ENCODE measurements at places on chromosomes 12 and 14.

GRCh38 chr14:96357216-96357615 is 5.9 kb downstream of the ATG2B start:
- DNase-seq: no peak

DNA sequence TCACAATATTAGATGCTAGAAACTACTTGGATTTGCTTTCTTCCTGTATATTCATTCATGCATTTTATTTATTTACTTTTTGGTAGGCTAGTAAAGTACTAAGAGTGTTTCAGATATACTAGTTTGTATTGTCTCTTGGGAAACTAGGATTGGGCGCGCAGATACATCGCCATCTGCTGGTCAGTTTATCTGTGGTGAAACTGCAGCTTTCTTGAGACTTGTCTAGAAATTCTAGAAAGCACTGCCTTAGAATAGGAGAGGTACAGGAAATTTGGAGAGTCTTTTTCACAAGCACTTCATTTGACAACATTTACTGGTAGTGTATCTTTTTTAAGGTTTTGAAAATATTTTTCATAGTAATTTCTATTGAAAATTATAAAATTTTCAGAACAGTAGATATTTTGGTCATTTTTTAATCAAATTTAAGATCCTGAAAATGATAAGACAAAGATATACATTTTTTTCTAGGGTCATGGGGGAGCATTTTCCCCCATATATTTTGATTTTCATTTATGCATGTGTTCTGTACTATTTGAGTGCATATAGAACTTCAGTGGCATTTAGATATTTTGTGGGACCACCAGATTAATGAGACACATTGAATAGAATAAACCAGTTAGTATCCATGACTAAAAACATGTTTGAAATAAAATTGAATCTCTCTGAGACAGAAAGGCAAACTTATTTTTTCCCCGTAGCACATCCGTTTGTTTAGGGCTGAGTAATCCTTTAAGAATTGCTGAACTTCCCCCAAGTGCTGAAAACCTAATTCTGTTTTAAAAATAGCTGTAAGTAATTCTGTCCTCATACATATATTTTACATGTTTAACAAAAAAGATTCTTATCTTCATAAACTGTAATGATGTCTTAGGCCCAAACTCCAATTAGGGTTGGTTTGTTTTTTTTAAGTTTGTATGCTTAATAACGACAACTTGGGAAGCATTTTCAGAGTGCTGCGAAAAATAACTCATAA is 44.5 kb downstream of the SLC38A6 start:
- DNase-seq: peak; percentile 18

DNA sequence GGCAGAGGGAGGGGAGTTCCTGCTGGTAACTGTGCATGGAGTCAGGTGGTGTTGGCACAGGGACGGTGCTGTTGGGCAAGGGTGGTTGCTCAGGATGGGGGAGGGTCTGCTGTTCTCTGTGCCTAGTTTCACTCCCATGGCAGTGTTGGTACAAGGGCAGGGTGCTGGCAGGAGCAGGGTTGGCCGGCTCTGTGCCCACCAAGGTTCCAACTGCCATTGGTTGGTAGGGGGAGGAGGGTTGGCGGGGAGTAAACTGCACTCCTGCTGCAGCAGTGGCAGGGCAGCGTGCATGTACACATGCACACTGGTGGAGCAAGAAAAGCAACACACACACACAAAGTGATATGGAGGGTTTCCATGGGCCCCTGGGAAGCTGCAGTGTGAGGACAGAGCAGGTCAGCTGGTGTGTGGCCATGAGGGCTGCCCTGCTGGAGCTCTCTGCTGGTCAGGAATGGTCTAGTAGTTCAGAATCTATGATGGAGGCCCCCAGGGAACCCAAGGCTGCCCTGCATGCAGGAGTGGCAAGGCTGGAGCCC is 269.9 kb upstream of the MGAT4C start:
- no peak for DNase-seq

DNA sequence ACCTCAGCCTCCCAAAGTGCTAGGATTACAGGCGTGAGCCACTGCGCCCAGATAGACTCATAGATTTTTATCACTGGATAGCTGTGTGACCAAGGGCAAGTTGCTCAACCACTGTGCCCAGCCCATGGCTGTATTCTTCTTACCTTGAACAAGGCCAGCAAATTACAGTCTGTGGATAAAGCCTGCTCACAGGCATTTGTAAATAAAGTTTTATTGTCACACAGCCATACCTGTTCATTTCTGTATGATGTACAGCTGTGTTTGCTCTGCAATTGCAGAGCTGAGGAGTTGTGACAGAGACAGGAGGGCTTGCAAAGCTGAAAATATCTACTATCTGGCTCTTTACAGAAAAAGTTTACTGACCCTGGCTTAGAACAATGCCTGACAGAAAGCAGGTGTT is 35.2 kb upstream of the LHX5 start:
- no peak for DNase-seq

- DNase-seq: no peak
These were observed 91.2 kb upstream of the BMP4 start for GRCh38 chr14:54047645-54048308.

DNA sequence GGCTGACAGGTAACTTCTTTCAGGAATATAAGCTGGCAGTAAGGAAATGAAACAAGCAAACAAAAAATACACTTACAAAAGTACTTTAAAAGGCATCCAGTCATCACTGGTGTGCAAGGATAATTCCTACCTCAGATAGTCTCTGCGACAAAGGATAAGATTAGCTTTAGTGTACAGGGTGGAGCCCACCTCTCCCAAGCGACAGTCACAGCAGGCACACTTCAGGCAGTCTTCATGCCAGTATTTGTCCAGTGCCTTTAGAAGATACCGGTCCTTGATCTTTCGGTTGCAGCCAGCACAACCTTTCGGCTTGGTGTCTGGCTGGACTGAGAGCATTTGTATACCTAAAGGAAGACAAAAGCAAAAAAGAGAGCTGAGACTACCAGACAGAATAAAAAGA is 5.4 kb downstream of the LMO3 start:
- DNase-seq: no peak

DNA sequence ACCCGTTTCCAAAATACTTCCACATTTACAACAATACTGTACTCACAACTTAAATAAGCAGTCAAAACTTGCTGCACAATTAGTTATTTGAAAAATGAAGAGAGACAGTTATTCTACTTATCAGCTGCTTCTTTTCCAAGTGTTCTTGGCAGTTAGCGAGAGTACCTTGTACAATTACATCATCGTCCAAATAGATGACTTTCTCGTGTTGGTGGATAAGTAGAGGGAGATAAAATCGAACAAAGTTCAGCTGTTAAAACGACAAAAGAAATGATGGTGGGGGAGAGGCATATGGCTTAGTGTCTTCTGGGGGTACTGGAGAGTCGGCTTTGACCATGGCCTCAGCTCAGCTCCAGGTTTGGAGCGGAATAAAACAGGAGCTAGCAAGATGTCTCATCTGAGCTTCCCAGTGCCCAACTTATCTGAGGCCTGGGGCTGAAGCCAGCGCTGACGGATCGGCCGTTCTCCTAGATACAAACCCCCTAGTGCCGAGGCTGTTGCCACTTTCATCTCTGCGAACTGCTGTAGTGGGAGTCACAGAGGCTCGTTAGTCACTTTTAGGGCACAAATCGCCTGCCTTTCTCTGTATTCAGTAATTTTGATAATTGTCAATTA is 31.7 kb downstream of the TDG start:
- no peak for DNase-seq

- peak; percentile 53 for DNase-seq
These were observed 136.3 kb downstream of the SCARB1 start for GRCh38 chr12:124727264-124727800.

GRCh38 chr14:69685218-69685616 is 73.8 kb downstream of the SUSD6 start:
- DNase-seq: no peak

DNA sequence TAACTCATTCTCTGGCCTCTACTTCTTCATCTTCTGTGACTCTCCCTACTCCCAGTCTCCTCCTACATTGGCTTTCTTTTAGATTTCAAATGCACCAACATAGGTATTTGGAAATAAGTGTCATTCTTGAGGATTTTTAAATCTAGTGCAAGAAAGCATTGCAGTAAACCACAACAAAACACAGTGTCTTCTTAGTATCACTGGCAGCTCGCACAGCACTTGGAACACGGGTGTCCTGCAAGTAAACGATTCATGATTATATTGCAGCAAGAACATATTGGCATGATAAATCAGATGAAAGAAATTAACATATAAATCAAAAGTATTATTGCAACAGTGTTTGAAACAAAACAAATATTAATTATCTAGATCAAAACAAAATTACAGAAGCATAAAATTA is 45.6 kb downstream of the MAGOHB start:
- no peak for DNase-seq

DNA sequence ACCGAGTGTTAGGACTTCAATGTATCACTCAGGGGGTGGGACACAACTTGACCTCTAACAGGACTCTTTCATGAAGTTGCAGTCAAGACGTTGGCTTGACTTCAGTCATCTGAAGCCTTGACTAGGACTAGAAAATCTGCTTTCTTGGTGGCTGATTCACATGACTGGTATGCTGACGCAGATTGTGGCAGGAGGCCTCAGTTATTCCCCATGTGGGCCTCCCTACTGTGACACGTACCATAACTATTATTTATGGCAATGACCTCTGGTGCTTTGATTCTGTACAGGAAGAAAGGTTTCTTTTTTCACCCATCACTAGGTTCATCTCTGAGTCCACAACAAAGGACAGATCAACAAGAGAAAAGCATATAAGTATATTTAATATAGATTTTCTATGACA is 270.4 kb downstream of the NEDD1 start:
- no peak for DNase-seq

GRCh38 chr14:63404906-63405305 is 86.2 kb upstream of the GPHB5 start:
- no peak for DNase-seq

- no peak for DNase-seq
These were observed 318.1 kb upstream of the PDE3A start for GRCh38 chr12:20050221-20050620.

GRCh38 chr14:80940146-80940545 is 1.4 kb downstream of the CEP128 start:
- no peak for DNase-seq

GRCh38 chr12:107064687-107065086 is 28.7 kb downstream of the CRY1 start:
- DNase-seq: no peak

DNA sequence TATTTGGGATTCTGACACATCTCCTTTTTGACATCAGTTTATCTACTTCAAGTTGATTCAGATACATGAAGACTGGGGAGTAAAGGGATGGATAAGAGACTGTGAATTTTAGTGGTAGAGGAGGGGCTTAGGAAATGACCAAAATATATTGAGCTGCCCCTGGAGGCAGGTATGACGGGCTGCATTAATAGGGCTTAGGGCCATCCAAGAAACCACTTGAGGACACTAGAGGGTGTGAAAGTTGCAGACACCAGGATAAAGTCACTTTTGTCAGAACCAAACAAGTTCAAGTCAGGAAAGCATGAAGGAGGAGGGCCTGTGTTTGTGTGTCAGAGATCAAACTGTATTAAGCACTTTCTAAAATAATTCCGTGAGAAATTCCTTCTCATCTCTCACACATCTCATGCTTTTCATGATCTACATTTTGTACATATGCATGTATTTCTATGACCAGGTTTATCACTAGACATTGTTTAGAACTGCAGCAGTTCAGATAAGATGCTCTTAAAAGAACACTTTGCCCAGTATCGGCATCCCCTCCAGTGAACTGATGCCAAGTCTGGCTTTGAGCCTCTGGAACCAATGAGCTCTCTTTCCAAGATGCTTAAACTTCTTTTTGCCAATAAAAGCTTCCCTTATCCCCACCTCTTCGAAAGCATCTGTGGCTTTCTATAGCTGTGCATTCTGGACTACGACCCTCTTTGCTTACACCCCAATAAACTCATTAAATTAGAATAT is 136.9 kb downstream of the SLC38A1 start:
- DNase-seq: no peak

DNA sequence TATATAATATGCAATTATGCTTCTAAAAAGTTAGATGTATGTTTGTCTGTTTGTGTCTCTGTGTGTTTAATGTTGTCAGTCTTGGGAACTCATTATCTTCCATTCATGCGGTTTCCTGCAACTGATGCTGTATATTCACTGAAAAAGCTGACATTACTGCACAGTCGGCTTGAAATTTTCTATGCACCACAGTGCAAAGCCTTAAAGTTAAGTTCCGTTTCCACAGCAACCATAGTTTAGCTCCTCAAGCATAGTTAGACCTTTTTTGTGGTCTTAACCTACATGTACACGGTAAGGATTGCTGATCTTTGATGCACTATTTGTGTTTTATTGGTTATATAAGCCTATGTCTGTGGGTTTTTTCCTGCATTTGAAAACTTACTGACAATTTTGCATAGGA is 309.4 kb downstream of the KCNC2 start:
- DNase-seq: no peak

- DNase-seq: no peak
These were observed 183.4 kb downstream of the TTC7B start for GRCh38 chr14:90632871-90633270.

- DNase-seq: no peak
These were observed 34.9 kb upstream of the PTPRR start for GRCh38 chr12:70955415-70955814.

DNA sequence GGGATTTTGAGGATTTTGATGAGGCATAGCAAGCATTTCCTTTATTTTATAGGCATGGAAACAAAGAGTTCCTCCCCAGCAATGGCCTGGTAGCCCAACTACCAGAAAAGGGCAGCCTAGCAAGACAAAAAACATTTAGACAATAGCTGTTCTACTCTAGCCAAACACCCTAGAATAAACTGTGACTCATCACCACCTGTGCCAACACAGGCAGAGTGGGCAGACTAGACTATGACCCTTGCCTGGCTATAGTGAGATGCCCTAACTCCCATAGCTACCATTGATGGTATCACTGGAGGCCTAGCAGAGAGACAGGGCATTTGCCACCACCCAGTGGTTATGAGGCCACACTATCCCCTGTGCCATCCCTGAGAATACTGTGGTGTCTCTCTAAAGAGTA is 15.5 kb upstream of the CCER1 start:
- DNase-seq: no peak

- DNase-seq: no peak
These were observed 98.7 kb upstream of the PLXNC1 start for GRCh38 chr12:94049718-94050117.

- no peak for DNase-seq
These were observed 23.3 kb downstream of the CHGA start for GRCh38 chr14:92945959-92946846.

DNA sequence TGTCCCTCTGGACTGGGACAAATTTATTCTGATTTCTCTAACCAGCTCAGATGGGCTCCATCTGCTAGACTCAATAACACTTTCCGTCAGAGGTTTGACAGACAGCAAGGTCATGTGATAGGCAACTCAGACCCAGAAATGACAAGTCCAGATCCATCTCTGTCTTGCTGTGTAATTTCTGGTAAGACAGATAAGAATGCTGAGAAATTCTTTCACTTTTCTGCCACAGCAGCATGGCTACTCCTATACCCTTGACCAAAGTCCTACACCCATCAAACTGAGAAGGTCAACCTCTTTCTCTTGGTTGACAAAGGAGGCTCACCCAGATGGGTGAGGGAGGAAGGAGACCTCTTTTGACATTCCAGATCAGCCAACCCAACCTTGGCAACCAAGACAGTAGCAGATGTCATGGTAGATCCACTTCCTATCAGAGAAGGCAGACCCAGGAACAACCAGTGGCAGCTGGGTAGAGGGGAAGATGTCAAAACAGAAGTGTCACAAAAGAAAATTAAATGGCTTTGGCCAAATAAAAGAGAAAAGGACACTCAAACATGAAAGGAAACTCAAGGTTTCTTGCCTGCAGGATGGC is 36.9 kb upstream of the PRKAB1 start:
- no peak for DNase-seq

GRCh38 chr14:81269100-81269978 is 48.6 kb upstream of the GTF2A1 start:
- DNase-seq: peak; percentile 33

- no peak for DNase-seq
These were observed 215.9 kb downstream of the CHST11 start for GRCh38 chr12:104672501-104673265.
